ENCODE measurements at places on chromosomes 12 and 14. TPM values are rescaled to one million over a fixed set of nuclear protein-coding genes. Genes with fewer than 3 reads are reported as not detected.

The LRP1-AS gene
- not detected for total RNA-seq

The MORN3 gene
- total RNA-seq = not detected

The ALDH6A1 gene
- total RNA-seq = 2.3 TPM

The OAS2 gene
- 0.22 TPM for total RNA-seq

The TRHDE gene
- total RNA-seq = 0.19 TPM

Measured in A549 treated with CpdA at 1 μM for 4 hours (cell line).